NCI-H1417 (cell line): ENCODE measurements at places on chromosomes 7 and 10.

DNA sequence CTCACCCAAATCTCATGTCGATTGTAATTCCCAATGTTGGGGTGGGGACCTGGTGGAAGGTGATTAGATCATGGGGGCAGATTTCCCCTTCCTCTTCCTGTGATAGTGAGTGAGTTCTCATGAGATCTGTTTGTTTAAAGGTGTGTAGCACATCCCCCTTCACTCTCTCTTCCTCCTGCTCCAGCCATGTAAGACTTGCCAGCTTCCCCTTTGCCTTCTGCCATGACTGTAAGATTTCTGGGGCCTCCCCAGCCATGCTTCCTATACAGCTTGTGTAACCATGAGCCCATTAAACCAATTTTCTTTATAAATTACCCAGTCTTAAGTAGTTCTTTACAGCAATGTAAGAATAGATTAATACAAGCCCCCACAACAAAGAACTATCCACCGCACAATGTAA lies 109.9 kb upstream of the JAZF1 start:
- DNase-seq, result no peak

- DNase-seq, result no peak
These were observed 58.0 kb downstream of the FAM171A1 start for GRCh38 chr10:15313047-15313446.

DNA sequence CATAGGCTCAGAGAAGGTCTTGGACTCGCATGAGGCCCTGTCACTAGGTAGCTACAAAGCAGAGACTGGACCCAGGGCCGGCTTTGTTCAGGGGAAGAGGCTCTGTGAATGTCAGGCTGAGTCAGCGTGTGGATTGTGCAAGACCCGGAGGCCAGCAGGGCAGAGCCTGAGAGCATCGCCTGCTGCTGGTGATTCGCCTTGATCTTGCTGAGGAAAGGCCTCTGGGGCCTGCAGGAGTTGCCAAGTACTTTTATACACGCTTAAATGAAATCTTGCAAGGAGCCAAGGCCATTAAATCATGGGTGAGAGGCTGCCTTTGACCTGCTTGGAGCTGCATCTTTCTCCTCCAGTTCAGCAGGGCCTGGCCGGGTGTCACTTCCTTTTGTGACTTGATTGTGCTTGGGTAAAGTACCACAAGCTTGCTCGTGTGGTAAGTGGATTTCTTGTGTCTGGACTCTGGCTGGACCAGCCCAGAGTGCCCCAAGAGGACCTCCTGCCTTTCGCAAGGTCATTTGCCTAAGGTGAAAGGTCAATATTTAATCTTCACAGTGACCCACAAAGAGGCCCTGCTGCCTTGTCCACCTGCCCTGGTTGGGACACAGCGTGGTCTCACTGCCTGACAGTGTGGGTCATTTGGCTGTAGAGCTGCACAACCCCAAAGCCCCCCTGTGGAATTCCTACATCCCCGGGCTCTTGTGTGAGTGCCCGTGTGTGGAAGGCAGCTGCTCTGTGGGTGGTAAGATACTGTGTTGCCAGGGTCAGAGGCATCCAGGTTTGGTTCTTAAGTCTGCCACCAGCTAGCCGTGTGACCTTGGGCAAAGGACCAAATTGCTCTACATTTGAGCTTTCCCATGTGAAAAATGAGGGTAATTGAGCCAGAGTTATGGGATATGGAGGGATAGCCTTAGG lies 38.6 kb upstream of the SH2D4B start:
- no peak for DNase-seq

- no peak for DNase-seq
These were observed 17.1 kb downstream of the ADAM8 start for GRCh38 chr10:133259602-133259989.

DNA sequence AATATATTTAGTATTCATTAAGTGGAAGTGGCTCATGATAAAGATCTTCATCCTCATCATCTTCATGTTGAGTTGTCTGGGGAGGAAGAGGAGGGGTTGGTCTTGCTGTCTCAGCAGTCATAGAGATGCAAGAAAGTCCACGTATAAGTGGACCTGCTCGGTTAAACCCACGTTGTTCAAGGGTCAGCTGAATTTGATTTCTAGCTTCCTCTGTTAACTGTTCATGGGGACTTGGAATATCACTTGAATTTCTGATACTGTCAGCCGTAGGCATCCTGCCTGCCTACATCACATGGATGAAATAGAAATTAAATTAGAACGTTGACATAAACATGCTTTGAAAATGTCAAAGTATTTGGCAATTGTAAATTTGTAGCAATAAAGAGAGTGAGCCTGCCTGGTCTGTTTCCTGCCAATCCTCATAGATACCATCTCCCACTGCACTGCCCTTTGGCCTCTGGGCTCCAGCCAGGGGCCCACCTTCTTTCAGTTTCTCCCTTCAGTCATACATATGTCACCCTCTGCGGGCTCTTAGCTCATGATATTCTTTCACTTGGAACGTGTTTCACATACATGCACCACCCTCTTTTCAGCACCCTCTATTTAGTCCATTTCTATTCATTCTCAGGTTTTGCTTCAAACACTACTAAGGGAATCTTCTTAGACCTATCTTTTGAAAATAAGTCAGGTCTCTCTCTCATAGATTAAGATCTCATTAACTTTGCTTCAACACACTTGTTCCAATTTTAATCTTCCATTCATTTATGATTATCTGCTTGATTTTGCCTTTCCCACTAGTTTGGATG lies 376.3 kb downstream of the IPMK start:
- DNase-seq, result no peak

GRCh38 chr10:80322711-80323110 lies 33.3 kb upstream of the MAT1A start:
- no peak for DNase-seq

DNA sequence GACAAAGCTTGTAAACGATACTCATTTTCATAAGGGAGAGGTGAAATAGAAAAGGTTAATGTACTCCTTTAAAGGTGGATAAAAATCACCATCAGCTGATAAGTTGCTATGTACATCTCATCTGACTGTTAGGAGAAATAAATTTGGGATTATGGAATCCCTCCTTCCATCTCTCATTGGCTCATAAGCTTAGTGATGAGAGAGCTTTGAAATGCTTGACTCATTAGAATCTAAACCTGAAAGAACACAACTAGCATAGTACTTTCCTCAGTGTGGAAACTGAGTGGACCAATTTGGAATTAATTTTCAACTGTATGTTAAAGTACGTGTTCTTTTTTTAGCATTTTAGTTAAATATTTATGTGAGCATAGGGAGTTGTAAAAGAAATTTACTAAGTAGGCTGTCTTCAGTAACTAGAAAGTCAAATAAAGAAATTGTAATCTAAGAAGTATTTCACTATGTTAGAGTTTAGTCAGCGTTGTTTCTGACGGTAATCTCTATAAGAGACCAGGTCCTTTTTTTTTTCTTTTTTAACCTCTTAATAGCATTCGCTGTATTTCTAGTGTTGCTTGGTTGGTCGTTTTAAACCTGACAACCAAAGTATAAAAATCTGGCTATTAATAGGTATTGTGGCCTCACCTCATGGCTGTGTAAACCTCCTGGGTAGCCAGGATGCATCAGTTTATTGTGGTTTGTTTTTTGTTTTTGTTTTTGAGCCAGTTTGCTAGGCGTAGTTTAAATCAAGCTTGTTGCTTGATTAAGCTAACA lies 34.4 kb downstream of the FHIP2A start:
- no peak for DNase-seq

GRCh38 chr7:6166443-6166891 lies 106.0 kb downstream of the CYTH3 start:
- peak; percentile 56 for DNase-seq

DNA sequence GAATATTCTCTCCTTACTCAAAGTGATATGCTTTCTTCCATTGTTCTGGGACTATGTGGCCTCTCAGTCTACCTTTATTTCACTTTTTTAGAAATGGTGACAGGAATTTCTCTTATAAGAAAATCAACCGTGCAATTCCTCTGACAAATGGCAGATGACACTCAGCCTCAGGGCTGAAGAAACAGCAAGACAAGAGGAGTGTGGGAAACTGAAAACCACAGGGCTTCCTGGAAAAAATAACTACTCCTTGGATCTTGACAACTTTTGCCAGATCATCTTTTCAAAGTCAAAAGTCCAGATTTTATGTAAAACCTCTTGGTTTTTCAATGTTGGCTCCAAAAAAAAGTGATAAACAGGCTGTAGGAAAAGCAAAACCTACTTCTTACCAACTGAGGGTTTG lies 121.5 kb downstream of the TYW1B start:
- no peak for DNase-seq

DNA sequence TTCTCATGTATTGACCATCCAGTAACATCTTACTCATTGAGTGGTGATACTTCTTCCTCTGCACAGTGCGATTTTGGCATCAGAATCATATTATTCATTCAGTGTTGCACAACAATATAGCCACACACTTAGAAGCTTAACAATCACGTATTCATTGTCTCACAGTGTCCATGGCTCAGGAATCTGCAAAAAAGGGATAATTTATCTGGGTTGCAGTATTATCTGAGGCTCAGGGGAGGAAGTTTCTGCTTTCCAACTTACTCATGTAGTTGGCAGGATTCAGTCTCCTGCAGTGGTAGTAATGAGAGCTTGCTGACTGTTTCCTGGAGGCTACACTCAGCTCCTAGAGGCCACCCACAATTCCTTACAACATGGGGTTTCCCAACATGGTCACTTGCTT lies 803.6 kb downstream of the SORCS1 start:
- DNase-seq, result no peak

- no peak for DNase-seq
These were observed 20.8 kb downstream of the LAT2 start for GRCh38 chr7:74230446-74231231.

DNA sequence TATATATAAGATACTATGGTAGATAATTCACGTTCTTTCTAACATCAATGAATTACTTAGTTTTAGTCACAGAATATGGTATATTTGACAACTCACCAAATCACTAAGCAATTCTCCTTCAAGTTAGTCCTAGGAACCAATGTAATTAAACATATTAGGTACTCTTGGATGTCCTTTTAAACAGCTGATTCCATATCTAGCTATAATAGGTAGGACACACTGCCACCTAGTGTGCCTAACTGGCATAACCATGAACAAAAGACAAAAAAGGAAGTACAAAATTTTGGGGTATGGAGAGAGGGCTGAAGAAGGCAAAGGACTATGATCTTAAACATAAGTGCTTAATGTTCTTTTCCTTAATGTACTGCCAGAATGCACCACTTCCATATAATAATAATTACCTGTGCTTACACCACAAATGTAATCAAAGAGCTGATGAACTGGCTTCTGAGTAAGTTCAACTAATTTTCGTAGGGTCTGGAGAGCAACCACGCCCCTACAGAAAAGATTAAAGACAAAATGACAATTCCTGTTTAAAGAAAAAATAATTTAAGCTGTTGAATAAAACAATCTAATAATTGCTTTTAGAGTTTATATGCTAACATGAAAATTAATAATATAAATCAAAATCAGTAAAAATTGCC lies 28.7 kb downstream of the PNPLA8 start:
- peak; percentile 54 for DNase-seq

GRCh38 chr7:142454862-142455261 lies 197.0 kb upstream of the PRSS58 start:
- DNase-seq, result no peak

- DNase-seq, result no peak
These were observed 21.1 kb downstream of the UNC5B start for GRCh38 chr10:71233482-71233892.

GRCh38 chr7:2814186-2814945 lies 29.7 kb downstream of the GNA12 start:
- no peak for DNase-seq

- no peak for DNase-seq
These were observed 603 bp upstream of the HECW1 start for GRCh38 chr7:43111630-43112458.

DNA sequence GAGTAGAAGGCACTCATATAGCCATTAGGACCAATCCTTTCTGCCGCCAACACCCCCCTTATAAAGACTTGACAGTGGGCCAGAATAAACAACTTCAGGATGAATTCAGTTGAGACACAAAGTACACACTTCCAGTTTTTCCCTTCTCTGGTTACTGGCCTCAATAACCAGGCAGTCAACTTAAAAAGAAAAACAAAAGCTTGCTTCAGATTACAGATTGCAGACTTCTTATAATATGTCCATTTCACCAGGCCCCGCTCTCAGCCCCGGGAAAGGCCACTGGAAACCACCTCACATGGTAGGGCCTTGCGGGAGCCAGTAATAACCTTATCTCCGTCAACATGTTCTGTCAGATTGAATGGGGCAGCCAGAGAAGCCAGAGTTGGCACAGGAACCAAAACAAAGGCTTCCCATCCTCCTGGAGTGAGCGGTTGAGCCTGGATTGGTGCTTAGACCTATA lies 108.8 kb downstream of the EGFR start:
- no peak for DNase-seq

GRCh38 chr10:23481363-23481961 lies 42.6 kb downstream of the OTUD1 start:
- DNase-seq, result no peak

GRCh38 chr7:138903859-138904435 lies 77.2 kb downstream of the KIAA1549 start:
- DNase-seq, result no peak

DNA sequence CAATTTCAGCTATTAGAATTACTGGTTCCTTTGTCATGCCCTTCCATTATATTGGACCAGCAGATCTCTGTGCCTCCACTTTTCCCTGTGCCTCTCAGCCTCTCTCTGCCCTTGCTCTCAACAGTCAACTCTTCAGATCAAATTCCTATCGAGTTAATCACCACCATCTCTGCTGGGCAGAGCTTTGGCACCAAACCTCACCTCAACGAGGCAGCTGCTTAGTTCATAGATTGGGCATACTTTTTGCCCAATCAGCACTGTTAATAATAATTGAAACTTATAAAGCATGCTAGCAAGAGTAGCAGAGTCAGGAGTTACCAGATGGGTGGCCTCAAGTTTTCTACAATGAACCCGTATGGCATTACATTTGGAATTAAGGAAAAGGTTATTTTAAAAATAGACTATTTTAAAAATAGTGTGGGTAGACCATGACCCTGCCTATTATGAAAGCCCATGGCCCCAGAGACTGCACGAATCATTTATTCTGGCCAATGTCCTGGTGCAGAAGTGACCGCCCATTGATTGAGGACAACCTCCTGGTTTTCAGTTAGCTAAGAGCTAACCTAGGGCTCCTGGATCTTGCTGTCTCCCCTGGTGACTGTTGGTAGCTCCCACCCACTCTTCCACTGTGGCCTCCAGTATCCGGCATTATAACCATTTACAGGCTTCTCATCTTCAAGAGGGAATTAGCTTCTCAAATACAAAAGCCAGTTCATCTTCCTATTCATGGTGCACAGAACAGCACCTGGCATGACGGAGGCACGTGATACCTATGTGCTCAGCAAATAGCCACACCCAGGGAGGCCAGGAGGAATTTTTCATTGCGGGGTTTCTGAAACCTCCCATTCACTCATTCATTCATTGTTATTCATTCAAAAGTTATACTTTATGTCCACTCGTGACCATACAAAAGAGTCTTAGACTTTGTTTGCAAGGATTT lies 265.4 kb downstream of the INHBA start:
- DNase-seq, result no peak
